ENCODE measurements at places on chromosomes 6 and 20.
A peak's percentile ranks its signal among the peaks of the same experiment; 100 is the strongest.

- no peak for DNase-seq
Measured at GRCh38 chr6:22098601-22099031, 198.2 kb downstream of the PRL start.

- DNase-seq: peak; percentile 70
Measured at GRCh38 chr20:35305682-35306556, 13.7 kb upstream of the FAM83C start.

DNA sequence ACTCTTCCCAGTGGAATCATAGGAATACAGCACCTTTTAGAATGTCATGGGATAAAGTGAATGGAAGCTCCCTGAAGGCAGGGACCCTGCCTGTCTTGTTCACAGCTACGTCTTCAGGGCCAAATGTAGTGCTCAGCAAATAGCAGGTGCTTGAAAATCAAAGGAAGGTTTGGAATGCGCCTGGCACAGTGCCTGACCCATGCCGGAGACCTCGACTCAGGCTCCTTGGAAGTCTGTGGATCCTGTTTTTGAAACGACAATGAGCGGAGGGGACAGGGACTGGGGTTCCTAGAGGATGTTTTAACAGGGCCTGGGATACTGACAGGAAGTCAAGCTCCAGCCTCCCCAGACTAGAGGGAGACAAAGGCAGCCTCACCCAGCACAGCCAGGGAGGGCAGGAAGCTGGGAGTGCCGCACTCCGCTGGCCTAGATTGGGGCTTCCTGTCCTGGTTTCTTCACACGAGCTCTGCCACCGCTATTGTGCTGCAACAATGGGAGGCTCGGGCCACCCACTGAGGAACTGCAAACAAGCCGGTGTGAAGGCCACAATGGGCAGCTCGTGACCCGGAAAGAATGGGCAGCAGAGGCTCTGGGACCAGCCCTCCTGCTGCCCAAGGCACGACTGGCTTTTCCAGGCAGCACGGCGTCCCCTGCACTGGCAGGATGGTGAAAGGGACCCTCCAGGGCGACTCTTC lies 76.7 kb downstream of the PREX1 start:
- DNase-seq: peak; percentile 40

GRCh38 chr20:2626853-2627541 lies 25.4 kb upstream of the NOP56 start:
- DNase-seq: peak; percentile 55

DNA sequence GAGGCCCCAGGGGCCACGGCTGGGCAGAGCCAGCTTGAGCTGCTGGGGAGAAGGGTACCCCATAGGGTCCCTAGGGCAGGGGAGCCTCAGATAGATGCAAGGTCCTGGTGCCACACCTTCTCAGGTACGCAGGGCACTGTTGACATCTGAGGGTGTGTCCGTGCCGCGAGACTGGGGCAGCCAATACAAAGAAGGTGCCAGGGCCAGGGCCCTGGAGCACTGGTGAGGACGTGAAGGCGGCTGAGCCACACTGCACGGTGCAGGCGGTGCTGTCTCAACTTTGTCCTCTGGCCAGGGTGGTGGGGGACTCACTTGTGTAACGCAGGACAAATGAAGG lies 649 bp upstream of the LRRC73 start:
- peak; percentile 72 for DNase-seq

DNA sequence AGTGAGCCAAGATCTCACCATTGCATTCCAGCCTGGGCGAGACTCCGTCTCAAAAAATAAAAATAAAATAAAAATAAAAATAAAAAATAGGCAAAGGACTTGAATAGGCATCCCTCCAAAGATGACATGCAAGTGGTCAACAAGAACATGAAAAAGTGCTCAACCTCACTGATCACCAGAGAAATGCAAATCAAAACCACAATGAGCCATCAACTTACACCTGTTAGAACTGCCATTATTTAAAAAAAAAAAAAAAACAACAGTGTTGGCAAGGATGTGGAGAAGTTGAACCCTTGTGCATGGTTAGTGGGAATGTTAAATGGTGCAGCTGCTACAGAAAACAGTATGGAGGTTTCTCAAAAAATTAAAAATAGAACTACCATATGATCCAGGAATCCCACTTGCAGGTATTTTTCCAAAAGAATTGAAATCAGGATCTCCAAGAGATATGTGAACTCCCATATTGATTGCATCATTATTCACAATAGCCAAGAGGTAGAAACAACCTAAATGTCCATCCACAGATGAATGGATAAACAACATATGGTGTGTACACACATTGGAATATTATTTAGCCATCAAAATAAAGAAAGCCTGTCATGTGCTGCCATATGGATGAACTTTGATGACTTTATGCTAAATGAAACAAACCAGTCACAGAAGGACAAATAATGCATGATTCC lies 2.8 kb downstream of the C20orf203 start:
- DNase-seq: no peak

GRCh38 chr6:37936906-37937305 lies 117.4 kb downstream of the ZFAND3 start:
- no peak for DNase-seq

DNA sequence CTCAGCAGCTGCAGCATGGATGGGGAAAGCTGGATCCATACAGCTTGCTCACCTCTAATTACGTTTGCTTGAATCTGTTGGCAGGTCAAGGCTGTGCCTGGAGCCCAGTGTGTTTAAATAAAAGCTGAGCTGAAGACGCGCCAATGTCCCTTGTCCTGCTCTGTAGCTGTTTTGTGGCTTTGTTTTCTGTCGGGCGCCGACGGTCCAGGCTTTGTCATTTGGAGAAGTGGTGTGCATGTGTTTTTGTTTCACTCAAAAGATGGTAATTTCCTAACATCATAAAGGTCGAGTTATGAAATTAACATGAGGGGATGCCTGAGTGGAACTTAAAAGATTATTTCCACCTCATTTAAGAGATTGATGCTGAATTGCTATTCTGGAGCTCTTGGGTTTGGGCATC lies 107.6 kb downstream of the SLC24A3 start:
- no peak for DNase-seq

GRCh38 chr6:43948527-43949485 lies 178.4 kb downstream of the MRPL14 start:
- DNase-seq: no peak

- no peak for DNase-seq
Measured at GRCh38 chr6:26226579-26226967, 138.4 kb upstream of the BTN3A2 start.

DNA sequence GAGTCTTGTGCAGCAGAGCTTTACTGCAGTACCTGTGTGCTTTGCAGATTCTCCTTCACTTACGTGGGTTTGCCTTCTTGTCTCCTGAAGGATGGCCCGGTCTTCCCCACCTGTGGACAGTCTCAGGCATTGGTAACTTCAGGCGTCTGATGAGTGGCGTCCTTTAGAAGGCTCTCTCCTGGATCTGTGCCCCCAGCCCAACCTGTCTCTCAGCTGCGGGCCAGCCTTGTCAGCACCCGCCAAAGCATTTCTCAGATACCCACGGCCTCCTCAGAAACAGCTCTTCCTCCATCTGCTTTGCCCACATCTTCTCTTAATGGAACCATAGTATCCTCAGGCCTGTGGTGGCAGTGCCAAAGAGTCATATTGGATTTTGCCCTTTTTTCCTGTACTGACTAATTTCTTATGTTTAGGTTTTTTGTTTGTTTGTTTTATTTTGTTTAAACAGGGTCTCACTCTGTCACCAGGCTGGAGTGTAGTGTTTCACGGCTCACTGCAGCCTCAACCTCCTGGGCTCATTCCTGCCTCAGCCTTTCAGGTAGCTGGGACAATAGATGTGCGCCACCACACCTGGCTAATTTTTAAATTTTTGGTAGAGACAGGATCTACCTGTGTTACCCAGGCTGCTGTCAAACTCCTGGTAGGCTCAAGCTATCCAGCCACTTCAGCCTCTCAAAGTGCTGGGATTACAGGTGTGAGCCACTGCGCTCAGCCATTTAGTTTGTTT lies 96.6 kb downstream of the ARID1B start:
- no peak for DNase-seq

DNA sequence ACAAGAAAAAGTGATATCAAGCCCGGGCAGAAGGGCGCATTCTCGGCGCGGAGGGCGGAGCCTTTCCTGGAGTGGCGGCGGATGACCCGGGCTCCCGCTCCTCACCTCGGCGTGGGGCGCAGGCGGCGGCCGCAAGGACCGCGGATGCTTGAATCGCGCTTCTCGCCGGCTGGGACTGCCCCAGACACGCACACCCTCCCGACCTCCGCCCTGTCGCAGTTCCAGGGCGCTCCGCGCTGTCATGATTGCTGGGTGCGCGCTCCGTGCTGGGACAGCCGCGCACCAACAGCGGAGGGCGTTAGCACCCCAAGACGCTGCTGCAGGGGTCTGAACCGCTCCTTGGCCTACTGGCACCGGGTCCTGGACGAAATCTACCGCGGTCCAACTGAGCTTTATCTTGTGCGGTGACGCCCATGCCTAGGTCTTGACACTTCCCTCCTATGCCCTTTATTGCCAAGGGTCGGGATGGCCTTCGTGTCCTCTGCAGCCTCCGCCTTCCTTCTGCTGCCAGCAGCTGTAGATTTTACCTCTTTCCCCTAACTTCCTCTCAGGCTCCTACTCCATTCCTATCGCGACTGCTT lies 43.3 kb downstream of the IRAK1BP1 start:
- DNase-seq: peak; percentile 39

DNA sequence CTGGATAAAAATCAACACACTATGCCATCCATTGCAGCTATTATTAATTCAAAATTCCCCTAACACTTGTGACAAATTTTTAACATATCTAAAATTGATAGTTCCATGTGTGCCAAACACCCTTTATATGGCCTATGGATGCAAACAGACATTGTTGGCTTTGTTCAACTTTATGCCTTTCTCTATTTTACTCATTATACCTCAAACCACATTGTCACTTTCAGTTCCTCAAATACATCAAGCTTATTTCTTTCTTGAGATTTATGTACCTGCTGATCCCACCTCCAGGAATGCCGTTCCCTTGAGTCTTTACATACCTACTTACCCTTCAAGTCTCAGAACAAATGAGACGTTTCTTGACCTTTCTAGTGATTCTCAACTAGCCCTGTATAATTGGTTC lies 193.5 kb upstream of the PLN start:
- DNase-seq: no peak

Data from mucosa of descending colon (tissue), 3 donors.